RCC 7860 (cell line): ENCODE measurements at places on chromosomes 16 and 17.

- DNase-seq, result no peak
These were observed 19.7 kb downstream of the GINS3 start for GRCh38 chr16:58411736-58412614.

- DNase-seq, result no peak
These were observed 67.4 kb downstream of the MED13 start for GRCh38 chr17:61997664-61998063.

- DNase-seq, result no peak
These were observed 1.1 kb upstream of the SLC16A3 start for GRCh38 chr17:82227629-82228277.

GRCh38 chr17:74110467-74110866 is 93.0 kb upstream of the RPL38 start:
- DNase-seq, result no peak
